ENCODE measurements at places on chromosomes 11 and 22. TPM values are rescaled to one million over a fixed set of nuclear protein-coding genes. Genes with fewer than 3 reads are reported as not detected.

- DNase-seq = no peak
Observed at GRCh38 chr22:43745411-43745770, 66.7 kb downstream of the EFCAB6 start.

DNA sequence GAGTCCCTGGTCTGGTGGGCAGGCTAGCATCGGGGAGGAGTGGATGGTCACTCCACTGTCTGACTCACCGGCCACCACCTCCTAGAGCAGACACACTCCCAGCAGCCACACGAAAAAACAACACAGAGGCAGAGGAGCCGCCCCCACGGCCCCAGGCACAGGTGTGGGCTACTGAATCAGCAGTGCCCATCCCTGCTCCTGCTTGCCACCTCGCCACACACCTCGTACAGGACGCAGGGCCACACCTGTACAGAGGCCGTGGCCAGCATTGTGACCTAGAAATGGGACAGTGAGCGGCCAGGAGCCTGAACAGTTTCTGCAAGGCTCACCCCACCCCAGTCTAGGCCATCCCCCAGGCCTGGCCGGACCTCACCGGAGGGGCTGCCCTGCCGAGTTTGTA, 14.0 kb downstream of the TRIM29 start:
- no peak for DNase-seq

DNA sequence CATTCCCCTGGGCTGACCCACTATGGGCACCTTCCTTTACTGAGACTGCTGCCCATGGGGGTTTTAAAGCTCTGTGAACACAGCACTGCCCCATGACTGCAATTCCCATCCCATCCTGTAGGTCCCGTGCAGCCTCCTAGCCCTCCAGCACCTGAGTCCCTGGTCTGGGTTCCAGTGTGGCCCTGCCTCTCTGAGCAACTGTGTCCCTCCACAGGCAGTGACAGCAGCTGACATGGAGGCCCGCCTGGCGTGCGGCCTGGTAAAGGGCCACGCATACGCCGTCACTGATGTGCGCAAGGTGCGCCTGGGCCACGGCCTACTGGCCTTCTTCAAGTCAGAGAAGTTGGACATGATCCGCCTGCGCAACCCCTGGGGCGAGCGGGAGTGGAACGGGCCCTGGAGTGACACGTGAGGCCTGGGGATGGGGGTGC, 12.6 kb downstream of the OMP start:
- DNase-seq = no peak

DNA sequence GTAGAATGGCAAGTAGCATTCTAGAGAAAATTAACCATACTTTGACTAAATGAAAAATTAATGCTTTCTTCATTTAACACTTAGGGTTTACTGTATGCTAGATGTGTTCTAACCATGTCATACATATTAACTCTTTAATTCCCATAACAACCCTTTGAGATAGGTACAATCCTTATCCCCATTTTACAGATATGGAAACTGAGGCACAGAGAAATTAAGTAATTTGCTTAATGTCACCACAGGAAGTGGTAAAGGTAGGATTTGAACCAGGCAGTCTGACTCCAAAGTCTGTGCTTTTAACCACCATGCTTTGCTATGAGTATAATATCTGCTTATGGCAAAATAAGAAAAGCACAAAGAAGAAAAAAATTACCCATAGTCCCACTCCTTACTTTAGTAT, 59.5 kb downstream of the LIF start:
- no peak for DNase-seq

DNA sequence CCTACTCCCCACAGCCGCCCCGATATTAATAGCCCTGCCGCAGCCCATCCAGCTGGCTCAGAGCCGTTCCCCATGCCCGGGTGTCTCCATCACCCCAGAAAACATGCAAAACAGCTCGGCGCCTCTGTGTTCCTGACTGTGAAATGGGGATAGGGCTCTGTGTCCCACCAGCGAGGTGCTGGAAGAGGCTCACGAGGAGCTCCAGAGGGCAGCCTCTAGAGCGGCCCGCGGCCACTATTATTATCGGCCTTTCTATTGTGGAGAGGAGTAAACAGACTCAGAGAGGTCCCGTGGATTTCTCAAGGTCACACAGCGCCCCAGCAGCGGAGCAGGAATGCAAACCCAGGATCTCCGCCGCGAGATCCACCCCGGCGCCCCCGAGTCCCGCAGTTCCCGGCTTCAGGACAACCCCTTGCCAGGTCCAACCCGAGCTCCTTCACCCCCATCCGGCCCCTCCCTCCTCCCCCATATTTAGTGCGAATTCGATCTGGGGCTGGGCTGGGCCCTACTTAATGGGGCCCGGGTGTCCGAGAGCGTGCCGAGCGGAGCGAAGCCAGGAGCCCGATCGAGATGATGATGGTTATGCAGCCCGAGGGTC, at the start of gene ACTN3:
TSS of gene ACTN3 (plus strand) at position 536 of the 598 bp plus-strand sequence. CDS start at position 571, 35 bp downstream.
- DNase-seq = no peak

DNA sequence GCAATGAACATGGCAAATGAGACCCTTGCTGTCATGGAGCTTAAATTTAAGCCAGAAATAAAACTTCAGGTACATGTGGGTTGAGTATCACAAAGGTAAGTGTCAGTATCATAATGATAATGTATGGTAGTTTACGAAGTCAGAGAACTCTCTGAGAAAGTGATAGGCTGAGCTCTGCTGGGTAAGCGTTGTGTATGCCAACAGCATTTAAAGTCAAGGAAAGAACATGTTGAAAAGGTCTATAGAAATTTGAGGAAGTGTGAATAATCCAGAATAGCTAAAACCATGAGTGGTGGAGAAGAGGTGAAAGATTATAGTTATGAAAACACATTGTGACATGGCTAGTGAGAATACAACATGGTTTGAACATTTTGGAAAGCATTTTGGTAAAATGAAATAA, 17.4 kb upstream of the CTSC start:
- no peak for DNase-seq

GRCh38 chr11:66280428-66280827, 2.5 kb downstream of the CNIH2 start:
- DNase-seq = no peak

GRCh38 chr11:129144256-129144655, 47.9 kb downstream of the ARHGAP32 start:
- DNase-seq = no peak

The SDHD gene
- 178 TPM for polyA plus RNA-seq

The OR2AG2 gene
- polyA plus RNA-seq = 0.04 TPM

The MPPED1 gene
- polyA plus RNA-seq = 0.88 TPM

The NRXN2 gene
- 16.6 TPM for polyA plus RNA-seq

The MEI1 gene
- polyA plus RNA-seq = 2.2 TPM
